Colonic mucosa (tissue), 4 donors: ENCODE measurements at places on chromosomes 7 and 10. TPM values are rescaled to one million over a fixed set of nuclear protein-coding genes. Genes with fewer than 3 reads are reported as not detected.
A peak's percentile ranks its signal among the peaks of the same experiment; 100 is the strongest.

DNA sequence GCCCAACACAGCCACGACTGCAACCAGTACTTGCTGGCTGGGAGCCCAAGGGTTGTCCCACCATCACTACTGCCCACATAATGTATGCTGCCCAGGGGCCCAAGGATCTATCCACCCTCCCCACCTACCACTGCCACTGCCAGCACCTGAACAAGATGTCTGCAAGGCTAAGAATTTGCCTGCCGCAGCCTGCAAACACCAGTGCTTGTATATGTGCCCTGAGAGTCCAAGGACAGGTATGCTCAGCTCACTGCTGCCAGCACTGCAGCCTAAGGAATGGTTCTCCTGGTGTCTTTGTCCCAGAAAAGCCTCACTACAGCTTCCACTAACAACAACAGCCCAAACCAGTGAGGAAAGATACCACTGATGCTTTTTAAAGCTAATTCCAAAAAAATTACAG lies 1174.0 kb downstream of the SORCS1 start:
- DNase-seq = no peak

Gene DMBT1
- 165 TPM for total RNA-seq

- no peak for DNase-seq
Observed at GRCh38 chr10:29728541-29729049, 93.8 kb upstream of the SVIL start.

Gene GFRA1
- total RNA-seq = 4.9 TPM

- DNase-seq = peak; percentile 95
Observed at GRCh38 chr7:75979759-75980429, 14.5 kb downstream of the TMEM120A start.

DNA sequence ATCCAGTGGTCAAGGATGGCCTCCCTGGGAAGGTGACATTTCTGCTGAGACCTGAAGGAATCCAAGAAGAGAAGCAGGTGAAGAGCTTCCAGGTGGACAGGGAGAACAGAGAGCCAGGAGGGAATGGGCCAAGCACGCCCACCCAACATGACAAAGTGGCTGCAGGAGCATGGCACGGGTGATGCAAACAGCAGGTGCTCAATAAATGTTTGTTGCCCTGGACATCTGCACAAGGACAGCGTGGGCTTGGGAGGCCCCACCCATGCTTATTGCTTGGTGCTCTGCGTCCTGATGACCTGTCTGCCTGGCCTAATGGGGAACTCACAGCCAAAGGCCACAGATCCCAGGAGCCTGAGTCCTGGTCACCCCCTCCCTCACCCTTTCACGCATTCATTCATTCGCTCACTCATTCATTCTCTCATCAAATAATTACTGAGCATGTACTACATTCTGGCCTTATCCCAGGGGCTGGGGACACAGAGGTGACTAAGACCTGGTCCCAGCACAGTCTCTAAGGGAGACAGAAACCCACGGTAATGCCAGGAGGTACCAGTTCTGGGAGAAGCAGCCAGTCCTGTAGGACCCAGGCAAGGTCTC lies 13.1 kb downstream of the RHBDD2 start:
- no peak for DNase-seq

DNA sequence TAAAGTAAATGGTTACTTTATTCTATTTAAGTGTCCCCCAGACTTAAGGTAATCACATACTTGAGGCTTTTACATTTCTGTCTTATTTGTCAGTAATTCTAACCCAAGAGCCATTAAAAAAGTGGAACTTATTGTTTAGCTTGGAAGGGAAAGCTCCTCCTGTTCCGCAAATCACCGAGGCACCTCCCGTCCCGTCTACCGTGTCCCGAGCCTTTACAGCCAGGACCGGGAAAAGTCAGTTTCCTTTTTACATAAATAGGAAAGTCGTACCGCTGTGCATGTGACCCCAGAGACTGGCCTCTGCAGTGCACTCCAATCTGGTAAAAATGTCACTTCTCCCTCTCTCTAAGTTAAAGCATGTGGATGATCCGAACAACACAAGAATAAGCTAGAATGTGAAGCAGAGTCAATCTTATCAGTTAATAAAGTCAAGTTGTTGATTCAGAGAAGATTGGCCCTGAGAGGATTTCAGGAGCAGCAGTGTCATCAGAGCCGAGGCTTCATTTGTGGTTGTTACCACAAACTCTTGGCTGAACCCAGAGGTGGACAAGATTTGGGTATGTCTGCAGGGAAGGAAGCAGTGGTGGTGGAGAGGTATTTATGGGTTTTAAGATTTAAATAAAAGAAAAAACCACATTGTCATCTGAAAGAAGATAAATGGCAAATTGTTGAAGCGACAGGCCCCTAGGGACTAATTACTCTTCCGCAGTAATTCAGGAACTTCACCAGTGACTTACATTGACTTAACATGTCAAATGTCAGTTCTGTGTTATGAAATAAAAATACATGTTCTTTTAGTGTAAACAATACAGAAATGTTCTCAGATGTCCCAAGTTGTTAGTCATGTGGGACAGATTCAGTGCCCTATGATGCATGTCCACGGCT lies 316.6 kb upstream of the ZNF32 start:
- no peak for DNase-seq

DNA sequence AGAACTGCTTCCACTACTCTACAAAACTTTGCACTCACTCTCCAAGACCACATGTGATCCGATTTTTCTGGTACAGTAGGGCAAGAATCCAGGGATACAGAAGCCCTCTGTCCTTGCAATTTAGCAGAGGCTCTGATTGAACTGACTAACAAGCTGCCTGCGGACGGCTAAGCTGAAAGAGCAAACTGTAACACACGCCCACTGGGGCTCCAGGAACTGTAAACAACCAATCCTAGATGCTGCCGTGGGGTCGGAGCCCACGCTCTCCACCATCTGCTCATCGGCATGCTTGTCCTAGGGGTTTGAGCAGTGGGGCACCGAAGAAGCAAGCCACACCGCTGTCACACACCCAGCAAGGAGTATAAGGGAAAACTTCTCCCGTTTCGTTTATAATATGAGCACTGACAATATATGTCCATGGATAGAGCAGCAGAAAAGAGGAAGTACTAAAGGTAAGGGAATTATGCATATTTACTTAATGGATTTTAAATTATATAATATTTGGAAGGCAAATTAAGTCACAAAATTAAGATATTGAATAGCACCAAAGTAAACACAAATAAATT lies 634.4 kb upstream of the POT1 start:
- no peak for DNase-seq

Gene AKR1D1
- not detected for total RNA-seq

GRCh38 chr10:108544500-108545120 lies 1378.7 kb downstream of the XPNPEP1 start:
- peak; percentile 66 for DNase-seq

DNA sequence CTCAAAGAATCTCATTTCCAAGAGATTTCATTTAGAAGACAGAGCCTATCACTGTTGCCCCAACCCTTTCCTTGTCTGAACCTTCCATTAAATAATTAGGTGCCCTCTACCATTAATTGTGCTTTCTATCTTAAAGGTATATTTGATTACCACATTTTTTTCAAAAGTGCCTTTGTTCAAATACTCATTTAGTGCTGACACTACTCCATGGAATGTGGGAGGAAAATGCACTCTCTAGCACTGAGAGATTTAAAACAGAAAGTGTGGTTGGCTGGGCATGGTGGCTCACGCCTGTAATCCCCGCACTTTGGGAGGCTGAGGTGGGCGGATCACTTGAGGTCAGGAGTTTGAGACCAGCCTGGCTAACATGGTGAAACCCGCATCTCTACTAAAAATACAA lies 119.8 kb downstream of the CACNA2D1 start:
- DNase-seq = no peak

DNA sequence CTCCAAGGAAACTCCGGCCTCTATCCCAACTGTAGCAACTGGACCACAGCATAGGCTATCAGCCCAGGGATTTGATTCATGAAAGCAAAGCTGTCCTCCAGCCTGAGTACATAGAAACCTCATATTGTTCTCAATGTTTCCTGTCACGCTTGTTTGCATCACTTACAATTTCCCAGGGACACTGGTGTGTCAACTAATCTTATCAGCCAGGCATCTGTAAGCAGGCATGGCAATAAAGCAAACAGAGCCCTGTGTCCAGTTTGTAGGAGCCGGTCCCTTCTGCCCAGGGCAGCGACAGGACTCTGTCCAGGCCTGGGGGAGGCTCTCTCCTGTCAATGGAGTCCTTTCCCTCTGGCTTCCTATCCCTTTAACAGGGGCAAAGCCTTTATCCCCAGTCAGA lies 23.0 kb upstream of the CDHR3 start:
- DNase-seq = no peak

Gene RNF133
- total RNA-seq = 0.32 TPM

DNA sequence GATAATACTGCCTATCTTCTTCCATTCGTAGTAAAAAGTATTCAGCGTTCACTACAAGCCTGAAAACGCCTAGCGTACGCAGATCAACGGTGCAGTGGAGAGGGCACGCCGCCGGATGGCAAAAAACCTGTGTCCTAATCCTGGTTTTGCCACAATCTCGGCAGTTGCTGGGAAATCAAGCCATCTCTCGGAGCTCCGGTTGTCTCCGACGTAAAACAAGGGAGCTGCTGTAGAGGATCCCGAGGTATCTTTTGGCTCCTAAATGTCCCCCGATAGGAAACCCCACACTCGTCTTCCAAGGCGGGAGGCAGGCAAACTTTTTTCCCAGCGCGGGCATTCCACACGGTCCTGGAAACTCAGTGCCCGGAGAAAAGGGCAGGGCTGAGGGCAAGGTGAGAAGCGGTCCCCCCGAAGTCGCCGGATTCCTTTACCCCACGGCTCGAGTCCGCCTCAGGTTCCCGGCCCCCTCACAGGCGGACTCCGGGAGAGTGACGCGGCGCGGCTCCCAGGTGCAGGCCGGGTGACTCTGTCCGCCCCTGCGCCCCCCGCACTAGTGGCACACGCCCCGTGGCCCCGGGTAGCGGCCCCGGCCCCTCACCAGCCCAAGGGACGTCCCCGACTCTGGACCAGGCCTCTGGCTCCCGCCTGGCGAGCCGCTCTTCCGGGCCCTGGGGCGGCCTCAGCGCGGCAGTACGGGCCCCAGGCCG lies 649 bp downstream of the IDE start:
- peak; percentile 35 for DNase-seq

- DNase-seq = no peak
Observed at GRCh38 chr7:129553899-129554461, 51.6 kb downstream of the SMKR1 start.

Gene TDRD1
- 0.57 TPM for total RNA-seq

DNA sequence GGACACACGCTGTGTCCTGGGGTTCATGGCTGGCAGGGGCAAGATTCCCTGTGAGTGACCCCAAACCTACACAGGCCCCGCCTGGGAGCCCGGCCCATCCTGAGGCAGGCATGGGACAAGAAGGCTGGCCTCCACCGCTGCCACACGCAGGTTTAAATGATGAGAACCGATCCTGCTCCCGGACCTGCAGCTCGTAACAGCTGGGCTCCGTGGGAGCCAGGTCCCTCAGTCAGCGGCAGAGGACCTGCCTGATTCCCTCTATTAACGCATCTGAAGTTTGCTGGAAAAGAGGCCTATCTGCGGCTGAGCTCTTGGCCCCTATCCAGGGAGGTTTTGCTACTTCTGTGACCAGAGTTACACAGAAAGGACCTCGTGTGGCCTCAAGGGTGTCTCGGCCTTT lies 112.3 kb downstream of the VIPR2 start:
- peak; percentile 17 for DNase-seq

DNA sequence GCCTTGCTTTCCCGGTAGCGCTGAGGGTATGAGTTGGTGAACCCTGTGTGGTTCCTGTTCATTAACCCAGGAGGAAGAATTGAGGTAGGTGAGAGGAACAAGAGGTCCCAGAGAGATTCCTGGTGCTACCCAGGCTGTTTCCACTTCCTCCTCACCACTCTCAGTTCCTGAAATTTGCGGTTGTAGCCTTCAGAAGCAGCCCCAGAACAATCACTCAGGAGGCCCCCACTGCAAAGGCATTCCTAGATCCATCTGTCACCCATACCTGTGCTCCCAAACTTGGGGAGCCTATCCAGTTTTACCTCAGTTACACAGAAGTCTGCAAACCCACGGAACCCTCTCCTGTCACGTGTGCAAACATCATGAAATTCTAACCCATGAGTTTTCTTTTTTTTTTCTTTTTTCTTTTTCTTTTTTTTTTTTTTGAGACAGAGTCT lies 9.0 kb upstream of the PIP4K2A start:
- no peak for DNase-seq

Gene THNSL1
- 4.5 TPM for total RNA-seq

DNA sequence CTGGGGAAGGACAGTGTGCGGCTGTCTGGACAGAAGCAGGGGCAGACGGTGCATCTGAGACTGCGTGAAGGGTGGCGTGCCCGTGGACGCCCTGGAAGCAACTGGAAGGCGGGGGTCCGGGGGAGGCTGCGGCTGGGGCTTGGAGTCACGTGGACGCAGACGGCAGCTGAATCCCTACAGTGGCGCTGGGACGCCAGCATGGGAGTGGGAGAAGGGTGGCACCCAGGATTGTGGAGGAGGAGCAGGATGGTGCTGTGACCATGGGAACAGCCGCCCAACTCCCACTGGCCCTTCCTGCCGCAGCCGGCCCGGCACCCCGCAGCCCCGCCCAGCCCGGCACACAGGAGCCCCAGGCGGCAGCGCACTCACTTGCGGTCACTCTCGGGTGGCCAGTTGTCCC lies 9.7 kb downstream of the INTS1 start:
- DNase-seq = no peak

Gene ERVW-1
- not detected for total RNA-seq

DNA sequence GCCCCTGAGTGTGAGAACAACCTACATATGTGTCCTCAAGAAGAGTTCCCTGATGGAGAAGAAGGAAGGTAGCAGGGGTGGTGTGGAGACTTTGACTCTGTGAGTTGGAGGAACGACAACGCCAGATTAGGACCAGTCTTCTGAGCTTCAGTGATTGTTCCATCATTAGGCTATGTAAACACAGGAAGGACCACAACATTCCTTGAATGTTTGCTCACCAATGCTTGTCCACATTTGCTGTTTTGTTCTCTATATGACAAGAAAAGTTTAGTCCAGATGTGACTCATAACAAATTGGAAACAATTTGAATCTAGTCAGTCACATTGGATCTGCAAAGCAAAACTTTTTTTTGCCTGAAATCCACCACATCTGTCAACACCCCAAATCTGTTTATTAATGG lies 62.7 kb downstream of the ENTPD1 start:
- DNase-seq = no peak

Gene METTL27
- total RNA-seq = 7.4 TPM

DNA sequence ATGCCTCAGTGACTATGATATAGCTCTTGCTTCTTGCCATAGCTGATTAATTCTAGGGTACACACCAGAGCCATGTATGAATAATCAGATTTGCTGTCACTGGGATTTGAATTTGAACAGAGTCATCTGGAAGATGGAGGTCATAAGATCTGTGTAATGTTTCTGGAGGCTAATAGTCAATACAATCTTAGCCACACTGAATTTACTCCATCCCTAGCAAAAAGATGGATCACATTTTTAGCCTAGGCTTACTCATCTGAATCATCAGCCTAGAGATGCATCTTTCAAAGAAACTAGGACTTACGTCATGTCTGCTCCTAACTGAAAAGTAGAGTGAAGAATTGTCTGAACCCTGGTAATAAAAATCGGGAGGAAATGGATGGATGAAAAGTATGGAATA lies 142.3 kb upstream of the ZNF804B start:
- DNase-seq = no peak

Gene SH2D4B
- total RNA-seq = not detected

Gene SFTPA1
- total RNA-seq = 0.77 TPM

GRCh38 chr7:158018098-158018762 lies 569.4 kb downstream of the PTPRN2 start:
- no peak for DNase-seq

Gene ZDHHC16
- total RNA-seq = 57.0 TPM
